ENCODE measurements at places on chromosomes 2 and 18. TPM values are rescaled to one million over a fixed set of nuclear protein-coding genes. Genes with fewer than 3 reads are reported as not detected.

DNA sequence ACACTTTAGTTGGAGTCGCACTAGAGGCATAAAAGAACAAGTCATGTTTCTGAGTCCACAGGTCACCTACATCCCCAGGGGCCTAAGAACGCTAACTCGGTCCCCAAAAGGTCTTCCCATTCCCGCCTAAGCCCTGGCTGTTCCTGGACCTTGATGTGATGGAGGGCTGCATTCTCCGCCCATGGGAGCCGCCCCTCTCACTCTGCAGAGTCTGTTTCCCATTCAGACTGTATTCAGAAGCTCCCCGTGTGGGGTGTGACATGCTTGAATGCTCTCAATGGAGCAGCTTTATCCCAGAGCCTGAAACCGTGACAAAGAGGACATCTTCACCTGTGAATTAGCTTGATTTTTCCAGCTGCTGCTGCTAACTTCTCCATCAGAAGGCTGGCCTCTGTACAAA is 319.0 kb upstream of the KLHL29 start:
- no peak overlapping the region for H3K4me3 ChIP-seq
- no peak for DNase-seq
- H3K27me3 ChIP-seq: no peaks in the 10 kb centered on the region
- H3K36me3 ChIP-seq: no peaks in the 10 kb centered on the region

SLC30A3 gene
- total RNA-seq: not detected

GRCh38 chr2:227248876-227249275 is 76.2 kb upstream of the MFF start:
- H3K4me1 ChIP-seq: no peaks in the 10 kb centered on the region
- no peak overlapping the region for H3K4me3 ChIP-seq
- no peaks in the 10 kb centered on the region for H3K27me3 ChIP-seq
- no peaks in the 10 kb centered on the region for H3K36me3 ChIP-seq

GRCh38 chr18:74146756-74147155 is 878 bp downstream of the FBXO15 start:
- no peaks in the 10 kb centered on the region for H3K27me3 ChIP-seq
- peak overlapping the region; percentile 81 for H3K4me3 ChIP-seq
- H3K27ac ChIP-seq: no peak overlapping the region
- peaks cover 43% of the 10 kb centered on the region for H3K4me1 ChIP-seq
- no peak for DNase-seq
- H3K36me3 ChIP-seq: peaks cover 21% of the 10 kb centered on the region

TSPYL6 gene
- not detected for total RNA-seq

- no peaks in the 10 kb centered on the region for H3K36me3 ChIP-seq
- no peaks in the 10 kb centered on the region for H3K27me3 ChIP-seq
- no peaks in the 10 kb centered on the region for H3K4me1 ChIP-seq
- peak; percentile 81 for DNase-seq
- H3K4me3 ChIP-seq: no peak overlapping the region
- peak overlapping the region; percentile 46 for H3K27ac ChIP-seq
These were observed 10.4 kb downstream of the COLEC11 start for GRCh38 chr2:3604991-3605961.

- no peak overlapping the region for H3K4me3 ChIP-seq
- H3K4me1 ChIP-seq: no peaks in the 10 kb centered on the region
- peaks cover 7% of the 10 kb centered on the region for H3K27me3 ChIP-seq
- DNase-seq: no peak
- H3K27ac ChIP-seq: no peak overlapping the region
These were observed 97.0 kb downstream of the FOXI3 start for GRCh38 chr2:88355486-88355885.

DNA sequence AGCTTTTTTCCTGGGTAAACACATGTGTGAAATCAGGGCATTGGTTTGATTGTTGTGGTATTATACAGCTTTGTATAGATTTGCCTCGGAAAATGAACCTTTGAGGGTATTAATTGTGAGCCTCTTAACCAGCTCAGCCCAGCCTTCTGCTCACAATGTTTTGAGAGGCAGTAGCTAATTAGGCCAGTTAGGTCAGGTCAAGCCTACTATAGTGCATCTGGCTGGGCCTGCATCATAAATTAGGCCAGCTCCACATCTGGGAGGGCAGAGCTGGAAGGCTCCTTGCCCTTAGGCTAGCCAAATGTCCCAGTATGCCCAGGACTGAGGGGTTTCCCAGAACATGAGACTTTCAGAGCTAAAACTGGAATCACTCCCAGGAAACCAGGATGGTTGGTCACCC is 43.0 kb downstream of the LRATD1 start:
- DNase-seq: no peak

DNA sequence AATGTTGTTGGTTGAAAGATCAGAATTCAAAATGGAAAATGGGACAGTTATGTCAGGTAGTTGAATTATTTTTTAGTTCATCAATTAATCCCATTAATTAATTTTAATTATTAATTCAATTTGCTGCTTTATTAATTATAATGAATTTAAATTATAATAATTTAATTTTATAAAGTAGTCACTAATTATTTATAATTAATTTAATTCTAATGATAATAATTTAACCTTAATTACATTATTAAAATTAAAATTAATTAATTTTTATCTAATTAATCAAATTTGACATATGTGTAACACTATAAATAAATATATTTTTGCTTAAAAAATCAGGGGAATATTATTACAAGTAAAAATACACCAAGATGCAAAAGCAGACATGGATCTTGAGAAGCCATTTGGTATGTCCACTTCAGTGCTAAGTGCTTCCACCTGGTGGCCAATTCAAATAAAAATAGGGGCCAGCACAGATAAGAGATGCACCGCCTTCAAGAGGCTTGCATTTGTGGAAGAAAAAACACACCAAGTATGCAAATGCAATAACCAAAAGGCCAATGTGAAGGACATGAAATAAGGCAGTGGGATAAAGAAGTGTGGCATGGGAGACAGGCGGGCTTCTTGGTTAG is 73.2 kb downstream of the MBP start:
- no peak for DNase-seq
- no peak overlapping the region for H3K4me3 ChIP-seq
- no peaks in the 10 kb centered on the region for H3K36me3 ChIP-seq
- H3K27ac ChIP-seq: peak overlapping the region; percentile 59

DNA sequence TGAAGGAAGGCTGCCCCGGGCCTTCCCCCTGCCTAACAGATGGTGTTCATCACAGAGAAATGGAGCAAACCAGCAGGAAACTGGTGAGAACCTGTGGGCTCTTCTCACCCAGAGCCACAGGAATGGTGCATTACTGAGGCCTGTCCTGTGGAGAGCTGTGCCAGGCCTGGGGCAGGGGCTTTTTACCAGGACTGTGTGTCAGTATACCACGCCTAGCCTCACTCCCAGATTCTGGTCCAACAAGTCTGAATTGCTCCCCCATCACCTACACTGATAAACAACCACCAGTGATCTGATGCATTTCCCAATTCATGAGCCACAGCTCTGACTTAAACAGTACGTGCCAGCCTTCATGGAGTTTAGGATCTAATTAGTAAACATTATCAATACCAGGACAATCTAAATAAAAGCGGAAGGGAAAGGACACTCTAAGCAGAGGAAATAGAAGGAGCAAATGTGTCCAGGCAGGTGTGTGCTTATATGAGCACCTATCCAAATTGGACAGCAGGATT is 8.9 kb upstream of the DGUOK start:
- no peak for DNase-seq
- no peaks in the 10 kb centered on the region for H3K36me3 ChIP-seq
- no peak overlapping the region for H3K4me3 ChIP-seq
- H3K4me1 ChIP-seq: no peaks in the 10 kb centered on the region

AMER3 gene
- total RNA-seq: not detected

DNA sequence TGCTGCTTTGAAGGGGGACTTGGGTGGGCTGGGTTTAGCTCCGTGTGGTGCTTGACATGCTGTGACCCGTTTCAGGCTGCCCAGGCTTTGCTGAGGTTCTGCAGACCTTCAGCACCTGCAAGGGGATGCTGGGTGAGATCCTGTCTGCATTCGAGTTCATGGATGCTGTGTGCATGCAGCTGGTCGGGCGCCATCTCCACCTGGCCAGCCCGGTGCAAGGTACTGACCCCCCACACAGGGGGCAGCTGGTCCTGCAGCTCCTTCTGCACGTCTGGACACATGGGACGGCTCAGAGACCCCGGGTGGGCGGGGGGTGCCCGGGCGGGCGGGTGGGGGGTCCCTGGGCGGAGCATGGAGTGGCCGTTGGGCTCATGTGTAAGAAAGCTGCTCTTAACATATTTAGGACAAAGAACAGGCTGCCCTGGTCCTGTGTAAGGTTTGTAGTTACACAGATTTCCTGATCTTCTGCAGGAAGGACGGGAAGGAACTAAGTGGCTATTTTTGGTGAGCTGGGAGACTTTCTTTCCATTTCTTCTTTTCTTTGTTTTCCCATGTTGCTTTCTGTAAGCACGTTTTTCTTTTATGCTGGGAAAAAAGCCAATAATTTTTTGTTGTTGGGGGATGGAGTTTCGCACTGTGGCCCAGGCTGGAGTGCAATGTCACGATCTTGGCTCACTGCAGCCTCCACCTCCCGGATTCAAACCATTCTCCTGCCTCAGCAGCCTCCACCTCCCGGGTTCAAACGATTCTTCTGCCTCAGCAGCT is 15.8 kb downstream of the D2HGDH start:
- H3K4me3 ChIP-seq: no peak overlapping the region
- H3K36me3 ChIP-seq: peaks cover 97% of the 10 kb centered on the region

CRYBA2 gene
- not detected for total RNA-seq

ABI2 gene
- 35.1 TPM for total RNA-seq

GRCh38 chr18:77132369-77133050 is at the start of gene MBP:
TSS of gene MBP (minus strand) at chr18:77132783. CDS start at chr18:77105261, 27,522 bp downstream.
- H3K36me3 ChIP-seq: no peaks in the 10 kb centered on the region
- peak within 1 kb of the TSS; percentile 78 for H3K4me3 ChIP-seq
- H3K27ac ChIP-seq: peak within 1 kb of the TSS; percentile 95
- H3K27me3 ChIP-seq: no peaks in the 10 kb centered on the region

DNA sequence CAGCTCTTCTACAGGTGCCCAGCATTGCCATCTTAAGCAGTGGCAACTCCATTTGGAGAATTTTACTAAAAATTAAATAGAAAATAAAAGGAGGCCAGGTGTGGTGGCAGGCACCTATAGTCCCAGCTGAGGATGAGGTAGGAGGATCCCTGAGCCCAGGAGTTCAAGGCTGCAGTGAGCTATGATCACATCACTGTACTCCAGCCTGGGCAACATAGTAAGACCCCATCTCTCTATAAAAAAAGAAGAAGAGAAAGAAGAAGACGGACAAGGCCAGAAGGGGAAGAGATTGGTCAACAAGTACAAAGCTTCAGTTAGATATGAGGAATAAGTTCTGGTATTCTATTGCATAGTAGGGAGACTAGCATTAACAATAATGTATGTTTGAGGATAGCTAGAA is 21.7 kb upstream of the HNRNPA3 start:
- H3K27ac ChIP-seq: no peak overlapping the region
- H3K4me1 ChIP-seq: no peaks in the 10 kb centered on the region
- no peaks in the 10 kb centered on the region for H3K36me3 ChIP-seq
- no peak for DNase-seq
- no peak overlapping the region for H3K4me3 ChIP-seq
- H3K27me3 ChIP-seq: no peaks in the 10 kb centered on the region

SCYGR8 gene
- total RNA-seq: not detected

POMC gene
- 2.4 TPM for total RNA-seq

CAPN14 gene
- total RNA-seq: 2.7 TPM

- peaks cover 99% of the 10 kb centered on the region for H3K36me3 ChIP-seq
- H3K27me3 ChIP-seq: no peaks in the 10 kb centered on the region
- H3K4me3 ChIP-seq: no peak overlapping the region
- H3K4me1 ChIP-seq: no peaks in the 10 kb centered on the region
- H3K27ac ChIP-seq: no peak overlapping the region
These were observed 58.7 kb downstream of the PUM2 start for GRCh38 chr2:20291846-20292408.

HRH4 gene
- total RNA-seq: 1.3 TPM

GRCh38 chr2:212052412-212053159 is 486.0 kb downstream of the ERBB4 start:
- no peak overlapping the region for H3K4me3 ChIP-seq
- DNase-seq: no peak

DNA sequence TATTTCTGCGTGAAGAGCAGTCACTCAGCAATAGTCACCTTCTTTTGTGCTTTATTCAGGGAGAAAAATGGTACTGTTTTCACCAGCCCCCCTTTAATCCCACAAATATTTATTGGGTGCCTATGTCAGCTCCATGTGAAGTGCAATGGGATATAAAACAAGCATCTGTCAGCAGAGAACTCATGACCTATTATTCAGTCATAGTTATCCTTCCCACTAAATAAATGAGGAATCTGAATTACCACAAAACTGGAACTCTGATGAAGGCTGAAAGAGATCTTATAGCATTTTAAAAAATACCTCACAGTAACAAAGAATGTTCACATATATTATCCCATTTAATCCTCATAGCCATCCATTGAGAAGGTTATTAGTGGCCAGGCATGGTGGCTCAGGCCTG is 45.8 kb downstream of the DHX57 start:
- H3K36me3 ChIP-seq: no peaks in the 10 kb centered on the region
- H3K4me1 ChIP-seq: no peaks in the 10 kb centered on the region
- no peak overlapping the region for H3K4me3 ChIP-seq
- DNase-seq: no peak

DNA sequence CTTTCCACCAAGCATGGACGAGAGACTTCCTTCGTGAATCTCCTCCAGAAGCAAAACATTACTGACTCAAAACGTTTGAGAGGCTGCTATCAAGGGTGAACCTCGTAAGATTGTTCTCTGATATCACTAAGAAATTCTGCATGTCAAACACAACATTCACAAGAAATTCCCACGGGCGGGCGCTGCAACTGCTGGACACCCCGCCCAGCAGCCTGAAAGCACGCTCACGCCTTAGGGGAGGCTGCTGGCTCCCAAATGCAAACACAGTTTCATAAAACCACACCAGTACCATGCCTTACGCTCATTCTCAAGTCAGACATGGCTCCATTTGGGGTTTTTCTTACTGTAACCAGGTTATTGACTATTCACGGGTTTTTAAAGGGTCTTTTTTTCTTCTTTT is 39.0 kb downstream of the MBP start:
- H3K4me1 ChIP-seq: peaks cover 89% of the 10 kb centered on the region
- no peak overlapping the region for H3K4me3 ChIP-seq
- DNase-seq: no peak
- no peaks in the 10 kb centered on the region for H3K27me3 ChIP-seq

PLEK gene
- total RNA-seq: 137 TPM

DNA sequence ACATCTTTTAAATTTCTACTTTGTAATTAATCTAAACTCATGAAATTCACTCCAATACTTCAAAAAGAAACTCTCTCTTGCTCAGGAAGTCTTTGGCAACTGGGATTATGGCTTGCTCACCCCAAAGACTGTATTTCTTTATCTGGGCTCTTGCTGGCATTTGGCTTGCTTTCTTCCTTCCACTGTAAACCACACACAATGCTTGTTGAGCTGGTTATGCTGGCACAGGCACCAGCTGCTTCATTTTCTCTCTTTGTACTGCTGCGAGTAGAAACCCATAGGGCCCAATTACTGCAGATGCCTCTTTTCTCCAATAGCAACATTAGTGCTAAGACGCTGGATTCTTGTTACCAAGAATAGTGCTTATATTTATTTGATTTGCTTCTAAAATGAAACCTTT is 51.4 kb downstream of the SLC38A11 start:
- no peaks in the 10 kb centered on the region for H3K4me1 ChIP-seq
- no peak for DNase-seq
- no peak overlapping the region for H3K4me3 ChIP-seq
- no peaks in the 10 kb centered on the region for H3K27me3 ChIP-seq
- H3K36me3 ChIP-seq: no peaks in the 10 kb centered on the region

GLS gene
- 211 TPM for total RNA-seq

Data from spleen (tissue), 13 donors.